ENCODE measurements at places on chromosomes 1 and 21. TPM values are rescaled to one million over a fixed set of nuclear protein-coding genes. Genes with fewer than 3 reads are reported as not detected.

Gene SPATA21
- not detected for total RNA-seq

Gene PDE9A
- total RNA-seq, result 1.5 TPM

Gene GLMN
- total RNA-seq, result 13.7 TPM

Gene DCAF6
- 39.4 TPM for total RNA-seq

Gene GART
- 112 TPM for total RNA-seq

Gene CASQ2
- total RNA-seq, result not detected

Gene SPATA45
- total RNA-seq, result not detected

Gene DISP3
- 0.49 TPM for total RNA-seq

Gene HEYL
- not detected for total RNA-seq

GRCh38 chr1:73662526-73662925 is 535.5 kb downstream of the LRRIQ3 start:
- DNase-seq, result no peak

DNA sequence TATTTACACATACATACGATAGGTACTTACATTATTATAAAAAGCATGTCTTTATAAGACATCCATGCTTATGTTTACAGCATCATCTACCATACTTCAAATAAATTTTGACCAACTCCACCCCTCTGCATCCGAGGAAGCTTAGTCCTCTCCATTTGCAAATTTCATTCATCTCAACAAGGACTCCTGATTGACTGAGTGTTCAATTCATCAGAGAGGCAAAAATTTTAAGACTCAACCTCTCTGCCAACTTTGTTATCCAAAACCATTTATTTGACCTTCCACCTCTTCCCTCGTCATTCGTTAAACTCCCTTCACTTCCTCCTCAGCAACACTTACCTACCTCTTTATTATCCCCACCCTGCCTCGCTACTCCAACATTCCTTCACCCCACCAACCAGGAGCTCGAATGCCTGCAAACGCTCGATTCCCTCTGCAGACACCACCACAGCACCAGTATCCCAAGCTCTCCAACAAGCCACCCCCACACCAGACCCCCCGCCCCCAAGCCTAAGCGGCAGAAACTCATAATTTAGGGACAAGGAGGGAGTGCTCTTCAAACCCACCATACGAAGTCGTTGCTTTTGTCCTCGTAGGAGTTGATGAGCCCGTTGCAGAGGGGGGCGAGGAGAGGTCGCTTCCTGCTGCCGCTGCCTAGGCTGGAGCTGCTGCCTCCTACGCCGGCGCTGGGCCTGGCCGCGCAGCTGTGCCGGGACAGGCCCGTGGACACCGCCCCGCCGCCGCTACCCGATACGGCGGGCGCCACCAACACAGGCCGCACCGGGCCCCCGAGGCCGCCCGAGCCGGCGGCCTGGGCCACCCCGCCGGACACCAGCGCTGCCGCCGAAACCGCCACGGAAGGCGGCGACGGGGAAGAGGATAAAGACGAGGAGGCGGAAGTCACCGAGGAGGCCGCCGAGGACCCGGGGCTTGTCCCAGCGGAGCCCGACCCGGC is 803 bp downstream of the COP1 start:
- peak; percentile 55 for DNase-seq

- DNase-seq, result peak; percentile 53
Observed at GRCh38 chr1:91166106-91166712, 144.4 kb upstream of the ZNF644 start.

DNA sequence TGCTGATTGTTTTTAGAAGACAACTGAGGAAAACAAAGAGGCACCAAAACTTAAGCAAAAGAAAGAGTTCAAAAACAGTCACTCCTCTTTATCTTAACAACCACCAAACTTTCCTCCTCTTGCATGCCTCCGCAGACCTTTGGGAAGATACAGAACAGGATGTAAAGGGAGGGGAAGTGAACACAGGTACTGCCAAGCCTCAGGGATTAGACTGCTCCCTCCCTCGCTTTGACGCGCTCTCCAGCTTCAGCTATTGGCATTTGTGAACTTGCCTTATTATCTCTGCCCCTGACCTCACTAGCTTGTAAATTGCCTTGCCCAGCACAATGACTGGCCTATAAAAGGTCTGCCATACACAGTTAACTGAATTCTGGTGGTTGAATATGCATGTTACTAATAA is 4.8 kb upstream of the SRP9 start:
- DNase-seq, result no peak

DNA sequence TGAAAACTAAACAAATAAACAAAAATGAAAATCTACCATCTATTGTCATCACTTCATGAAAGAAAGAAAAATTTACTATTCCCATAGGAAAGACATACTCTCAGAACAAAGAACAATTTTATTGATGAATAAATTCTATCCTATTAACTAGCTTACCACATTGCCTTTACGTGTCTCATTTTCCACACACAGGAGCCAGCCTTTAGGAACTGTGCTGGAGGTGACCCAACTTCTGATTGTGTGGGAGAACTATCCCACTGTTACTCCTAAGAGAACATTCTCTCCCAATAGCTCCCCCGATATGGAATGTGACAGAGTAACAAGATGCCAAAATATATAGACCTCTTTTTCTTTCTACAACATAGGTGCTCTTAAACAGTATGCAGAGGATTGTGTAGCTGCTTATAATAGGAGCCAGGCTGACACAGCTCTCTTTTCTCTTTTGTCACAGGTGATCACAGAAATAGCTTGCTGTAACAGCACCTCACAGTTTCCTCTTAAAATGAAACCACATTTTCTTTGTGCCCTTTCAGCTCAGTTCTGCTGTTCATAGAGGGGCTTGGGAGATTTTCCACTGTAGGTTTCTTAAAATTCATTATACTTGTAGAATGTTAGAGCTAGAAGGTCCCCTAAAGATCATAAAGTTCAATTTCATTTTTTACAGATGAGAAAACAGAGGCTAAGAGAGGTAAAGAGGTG is 35.5 kb downstream of the C21orf91 start:
- DNase-seq, result no peak

- peak; percentile 33 for DNase-seq
Observed at GRCh38 chr1:92310185-92310597, 11.3 kb downstream of the RPAP2 start.

DNA sequence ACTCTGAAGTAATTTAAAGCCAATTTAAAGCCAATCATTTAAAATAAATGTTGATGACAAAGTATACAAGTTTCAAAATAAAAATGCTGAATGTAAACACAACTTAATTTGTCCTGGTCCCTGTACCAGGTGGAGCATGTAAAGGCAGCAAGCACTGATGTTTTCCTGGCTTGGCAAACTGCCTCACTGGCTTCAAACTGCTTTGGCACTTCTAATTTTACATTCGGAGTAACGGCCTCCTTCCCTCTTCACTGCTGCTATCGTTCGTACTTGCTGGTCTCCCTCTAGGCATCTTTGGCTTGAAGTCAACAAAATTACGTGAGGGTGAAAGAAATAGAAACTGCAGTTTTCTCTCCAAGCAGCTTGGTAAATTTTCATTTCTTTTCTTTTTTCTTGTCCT is 287.9 kb downstream of the LTN1 start:
- no peak for DNase-seq

GRCh38 chr1:12127206-12127810 is 39.5 kb upstream of the TNFRSF1B start:
- no peak for DNase-seq

- DNase-seq, result no peak
Observed at GRCh38 chr21:26710155-26710554, 135.1 kb downstream of the ADAMTS1 start.

GRCh38 chr1:172451002-172451443 is 7.2 kb upstream of the PIGC start:
- peak; percentile 56 for DNase-seq

DNA sequence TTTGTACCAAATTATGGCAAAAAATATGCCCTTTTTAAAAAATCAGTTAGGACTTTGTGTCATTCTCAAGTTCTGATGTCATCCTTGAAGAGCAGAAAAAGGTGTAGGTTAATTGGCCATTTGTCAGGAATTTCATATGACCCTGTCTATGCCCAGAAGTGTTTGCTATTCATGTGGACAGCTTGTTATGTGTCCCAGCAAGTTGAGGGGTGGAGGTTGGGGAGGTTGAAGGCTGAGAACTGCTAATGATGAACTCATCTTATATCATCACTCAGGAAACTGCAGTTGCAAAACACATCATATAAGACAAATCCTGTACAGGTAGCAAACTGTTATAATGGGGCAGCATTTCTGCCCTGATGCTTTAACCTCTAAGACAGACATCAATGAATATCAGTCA is 106.5 kb downstream of the PHTF1 start:
- DNase-seq, result no peak

GRCh38 chr1:183203094-183203493 is 17.0 kb downstream of the LAMC2 start:
- DNase-seq, result no peak

GRCh38 chr1:56577406-56578137 is 1.8 kb downstream of the PLPP3 start:
- DNase-seq, result peak; percentile 62

- DNase-seq, result no peak
Observed at GRCh38 chr1:156152628-156153027, 757 bp upstream of the SEMA4A start.

DNA sequence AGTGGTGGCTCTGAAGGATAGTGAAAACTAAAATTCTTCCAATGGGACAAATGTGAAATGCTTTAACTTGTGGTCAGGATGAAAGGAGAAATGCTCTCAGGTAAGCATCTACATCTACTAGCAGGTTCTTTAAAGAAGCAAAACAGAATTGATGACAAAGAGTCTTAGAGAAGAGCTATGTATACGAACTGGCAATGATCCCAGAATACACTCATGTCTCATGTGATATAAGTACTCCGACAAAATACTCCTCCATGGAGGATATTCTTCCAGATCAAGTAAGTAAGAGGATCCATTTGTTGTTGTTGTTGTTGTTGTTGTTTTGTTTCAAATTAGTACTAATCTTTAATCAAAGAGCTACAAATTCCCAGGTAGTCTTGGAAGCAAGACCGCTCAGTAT is 174.0 kb upstream of the ATP1B1 start:
- no peak for DNase-seq

DNA sequence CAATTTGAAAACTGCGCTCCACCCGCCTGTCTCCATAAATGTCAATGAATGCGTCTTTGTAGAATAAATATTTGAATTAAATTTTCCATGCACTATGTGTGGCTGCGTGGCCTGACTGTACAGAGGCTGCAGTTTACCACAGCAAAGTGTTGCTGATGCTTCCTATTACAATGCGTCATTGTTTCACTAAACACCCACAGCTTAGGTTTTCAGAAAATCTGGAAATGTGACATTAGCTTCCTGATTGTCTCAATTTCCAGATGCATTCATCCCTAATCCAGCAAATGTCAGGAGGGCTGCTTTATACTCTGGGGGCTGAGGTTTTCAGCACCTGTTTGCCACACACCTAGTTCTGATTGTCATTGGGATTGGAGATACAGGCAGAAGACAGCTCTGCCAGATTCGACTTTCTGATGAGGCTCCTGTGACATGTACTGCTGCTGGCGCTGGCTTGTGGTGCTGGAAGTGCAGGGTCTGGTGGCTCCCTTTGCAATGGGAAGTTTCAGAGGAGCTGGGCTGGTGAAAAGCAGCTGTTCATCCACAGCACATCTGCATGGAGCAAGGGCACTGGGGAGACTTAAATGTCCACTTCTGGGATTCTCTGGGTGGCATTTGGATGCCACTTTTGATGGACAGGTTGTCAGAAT is 40.0 kb downstream of the URB2 start:
- no peak for DNase-seq

DNA sequence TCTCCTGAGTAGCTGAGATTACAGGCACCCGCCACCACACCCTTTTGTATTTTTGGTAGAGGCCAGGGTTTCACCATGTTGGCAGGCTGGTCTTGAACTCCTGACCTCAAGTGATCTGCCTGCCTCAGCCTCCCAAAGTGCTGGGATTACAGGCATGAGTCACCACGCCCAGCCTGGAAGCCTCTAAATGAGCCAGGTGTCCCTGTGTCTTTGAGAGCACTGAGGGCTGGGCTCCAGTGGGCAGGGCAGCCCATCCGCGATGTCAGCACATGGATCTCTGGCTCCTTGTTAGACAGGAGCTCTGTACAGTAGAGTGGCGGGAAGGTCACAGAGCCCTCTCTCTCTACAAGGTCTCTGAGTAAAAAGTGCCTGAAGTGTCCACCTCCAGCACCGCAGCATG is 124.3 kb downstream of the PGBD5 start:
- no peak for DNase-seq

GRCh38 chr1:1959840-1960479 is 40.9 kb upstream of the TMEM52 start:
- peak; percentile 55 for DNase-seq

- DNase-seq, result no peak
Observed at GRCh38 chr1:151327903-151328674, 873 bp upstream of the PI4KB start.

GRCh38 chr21:34936883-34937563 is 112.1 kb downstream of the RUNX1 start:
- peak; percentile 44 for DNase-seq

- peak; percentile 10 for DNase-seq
Observed at GRCh38 chr1:64387389-64388285, 82.3 kb upstream of the CACHD1 start.

DNA sequence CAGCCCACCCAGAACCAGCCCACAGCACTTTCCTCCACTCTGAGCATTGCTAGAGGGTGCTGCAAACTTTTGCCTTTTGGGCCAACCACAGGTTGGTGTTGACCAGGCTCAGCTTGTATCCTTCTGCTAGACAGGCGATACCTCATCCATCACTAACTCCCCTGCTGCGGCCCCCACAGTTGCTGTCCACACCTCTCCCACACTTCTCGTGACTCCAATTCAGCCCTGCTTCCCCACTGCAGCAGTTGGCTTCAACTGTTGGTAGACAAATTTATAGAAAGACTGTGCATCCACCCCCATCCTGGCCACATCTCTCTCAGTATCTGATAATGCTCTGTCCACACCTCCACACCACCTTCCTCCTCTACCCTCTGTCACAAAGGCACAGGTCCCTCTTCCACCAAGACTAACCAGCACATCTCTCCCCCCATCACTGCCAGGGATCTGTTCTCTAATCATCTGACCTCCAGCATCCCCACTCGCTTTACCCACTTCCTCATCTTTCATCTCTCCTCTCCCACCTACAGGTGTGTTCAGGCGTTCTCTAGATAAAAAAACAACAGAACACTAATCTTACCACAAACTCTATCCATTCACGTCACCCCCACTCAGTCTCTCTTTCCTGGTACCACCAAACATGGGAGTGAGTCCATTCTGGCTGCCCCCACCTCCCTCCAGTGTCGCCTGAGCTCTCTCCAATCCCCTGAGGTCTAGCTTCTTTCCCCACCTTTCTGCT is 15.8 kb upstream of the SLC25A44 start:
- DNase-seq, result no peak

- no peak for DNase-seq
Observed at GRCh38 chr1:166031932-166032571, 134.7 kb downstream of the FAM78B start.

DNA sequence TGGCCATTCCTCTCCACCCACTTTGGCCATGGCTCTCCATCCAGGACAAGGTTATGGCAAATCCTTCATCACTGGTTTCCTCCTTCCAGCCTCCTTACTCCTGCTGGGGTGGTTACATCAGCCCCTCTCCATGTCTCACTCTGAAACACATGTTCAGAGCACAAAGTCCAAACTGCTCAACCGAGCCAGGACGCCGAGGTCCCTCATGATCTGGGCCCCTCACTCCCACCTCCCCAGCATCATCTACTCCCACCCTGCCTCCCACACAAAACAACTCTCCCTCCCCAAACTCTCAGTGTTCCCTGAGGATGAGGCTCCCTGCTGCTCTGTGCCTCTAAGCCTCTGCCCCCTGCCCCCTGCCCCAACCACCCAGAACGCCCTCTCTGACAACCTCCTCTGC is 33.3 kb upstream of the ZBTB40 start:
- no peak for DNase-seq

Data from endothelial cell of umbilical vein (primary cell).